Hematopoietic multipotent progenitor cell treated with erythropoietin and hydrocortisone succinate and interleukin-3 and kit ligand, for 8 days (in vitro differentiated cells): ENCODE measurements at places on chromosomes 2 and 18.

DNA sequence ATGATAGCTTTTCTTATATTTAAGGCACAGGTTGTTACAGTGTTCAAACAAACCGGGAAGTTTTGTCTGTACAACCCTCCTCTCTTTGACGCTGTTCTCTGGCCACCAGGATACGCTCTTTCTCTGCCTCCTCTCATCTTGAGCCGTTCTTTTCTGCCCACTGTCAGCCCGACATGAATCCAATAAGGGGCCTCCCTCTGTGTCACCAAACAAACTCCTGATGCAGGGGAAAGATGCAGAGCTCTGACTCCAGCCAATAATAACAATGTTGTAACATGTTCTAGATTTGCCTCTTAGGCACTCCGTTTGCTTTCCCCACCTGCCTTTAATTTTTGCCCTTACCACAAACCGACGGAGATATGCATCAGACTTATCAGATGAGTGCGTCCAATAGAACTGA is 449.3 kb downstream of the SLC4A3 start:
- DNase-seq: no peak

DNA sequence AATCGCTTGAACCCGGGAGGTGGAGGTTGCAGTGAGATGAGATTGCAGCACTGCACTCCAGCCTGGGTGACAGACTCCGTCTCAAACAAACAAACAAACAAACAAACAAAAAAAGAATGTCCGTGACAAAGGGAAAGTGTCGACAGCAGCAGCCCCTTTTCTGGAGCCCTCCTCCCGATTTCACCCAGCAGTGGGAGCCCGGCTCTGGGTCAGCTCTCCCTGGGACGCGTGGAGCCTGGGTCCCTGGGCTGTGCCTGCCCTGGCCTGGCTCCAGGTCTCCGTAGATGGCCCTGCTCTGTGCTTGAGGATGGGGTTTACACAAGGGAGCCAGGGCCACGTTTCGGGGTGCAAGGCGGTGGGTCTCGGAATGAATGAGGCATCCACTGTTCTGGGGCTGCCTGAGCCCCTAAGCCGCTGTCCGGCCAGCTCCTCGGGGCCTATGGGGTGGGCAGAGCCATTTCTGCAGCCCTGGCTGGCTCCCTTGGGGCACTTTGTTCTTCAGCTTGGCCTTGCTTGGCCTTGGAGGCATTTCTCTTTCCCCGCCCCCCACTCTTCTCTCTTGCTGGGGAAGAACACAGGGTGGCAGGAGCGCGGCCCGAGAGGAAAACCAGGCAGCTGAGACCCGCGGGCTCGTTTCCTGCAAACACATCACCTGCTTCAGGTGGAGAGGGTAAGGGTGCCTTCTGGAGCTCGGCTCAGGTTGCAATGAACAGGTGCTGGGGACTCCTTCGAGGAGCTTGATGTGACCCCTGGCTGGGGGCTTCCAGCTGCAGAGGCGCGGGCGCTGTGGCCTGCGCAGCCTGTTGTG is 29.1 kb downstream of the RTP5 start:
- DNase-seq: no peak

DNA sequence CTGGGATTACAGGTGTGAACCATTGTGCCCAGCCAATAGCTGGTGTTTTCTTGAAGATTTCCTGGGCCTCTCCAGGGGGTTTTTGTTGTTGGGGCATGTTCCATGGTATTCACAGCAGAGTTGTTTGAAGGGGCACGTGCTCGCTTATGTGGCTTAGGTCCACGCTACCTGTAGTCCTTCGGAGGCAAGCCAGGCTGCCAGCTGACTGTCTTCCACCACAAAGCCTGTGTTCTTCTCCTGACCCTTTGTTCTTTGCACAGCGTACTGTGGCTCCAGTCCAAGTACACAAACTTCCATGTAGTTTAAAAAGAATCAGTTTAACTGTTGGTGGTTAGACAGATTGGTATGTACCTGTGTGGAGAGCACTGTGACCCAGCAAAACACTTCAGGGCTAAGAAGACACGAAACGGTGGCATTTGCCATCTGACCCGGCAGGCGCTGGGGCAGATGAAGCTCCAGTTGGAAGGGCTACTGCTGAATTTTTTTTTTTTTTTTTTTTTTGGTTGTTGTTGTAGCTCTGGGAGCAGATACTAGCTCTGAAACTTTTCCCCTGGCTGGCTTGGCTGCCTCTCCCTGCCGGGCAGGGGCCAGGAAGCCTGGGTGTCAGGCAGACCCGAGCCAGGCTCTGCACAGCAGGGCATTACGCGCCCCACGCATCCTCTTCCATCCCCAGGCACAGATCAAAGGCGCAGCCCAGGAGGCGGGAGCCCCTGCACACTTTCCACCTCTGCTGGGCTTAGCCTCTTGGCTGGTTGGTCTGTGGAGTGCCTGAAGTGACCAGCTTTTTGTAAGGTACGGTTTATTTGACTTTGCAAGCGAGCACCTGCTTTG is 5.7 kb downstream of the GREB1 start:
- DNase-seq: no peak

DNA sequence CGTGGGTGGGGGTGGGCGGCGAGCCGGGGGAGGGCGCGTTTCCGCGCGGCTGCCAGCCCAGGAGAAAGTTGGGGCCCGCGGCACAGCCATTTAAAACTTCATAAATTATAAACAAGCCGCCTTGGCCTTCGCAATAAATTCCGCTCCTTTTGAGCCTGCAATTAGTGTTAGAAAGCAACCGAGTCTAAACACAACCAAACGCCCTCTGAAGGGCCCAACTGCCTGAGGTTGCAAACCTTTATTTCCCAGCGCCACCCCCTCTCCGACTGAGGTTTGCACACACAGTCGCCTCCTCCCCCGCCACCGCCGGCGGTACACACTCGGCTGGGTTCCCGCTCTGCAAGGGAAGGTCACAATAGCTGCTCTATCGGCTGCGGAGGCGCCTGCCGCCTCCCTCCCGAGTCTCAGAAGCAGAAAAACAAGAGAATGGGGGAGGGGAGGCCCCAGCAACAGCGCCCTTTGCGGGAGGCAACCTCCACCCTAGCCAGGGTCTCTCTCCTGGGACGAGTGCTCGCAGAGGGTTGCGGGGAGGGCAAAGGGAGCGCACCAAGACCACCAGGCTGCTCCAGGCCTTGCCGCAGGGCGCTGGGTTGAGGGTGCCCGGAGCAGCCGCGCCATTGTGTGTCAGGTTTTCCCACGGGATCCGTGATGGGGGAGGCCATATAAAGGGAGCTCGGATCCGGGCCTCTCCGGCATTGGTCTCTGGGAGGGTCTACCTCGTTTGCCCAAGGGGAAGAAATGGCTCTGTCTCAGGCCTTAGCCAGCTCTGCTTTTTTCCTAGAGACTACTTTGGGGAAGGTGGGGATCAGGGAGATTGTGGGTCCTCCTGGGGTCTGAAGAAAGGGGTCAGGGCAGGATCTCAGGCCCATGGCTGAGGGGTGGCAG is 13.4 kb upstream of the HOXD1 start:
- DNase-seq: no peak

- peak; percentile 11 for DNase-seq
Observed at GRCh38 chr2:32788114-32788513, 158.6 kb upstream of the LTBP1 start.

- no peak for DNase-seq
Observed at GRCh38 chr2:100247256-100248043, 74.9 kb downstream of the LONRF2 start.

DNA sequence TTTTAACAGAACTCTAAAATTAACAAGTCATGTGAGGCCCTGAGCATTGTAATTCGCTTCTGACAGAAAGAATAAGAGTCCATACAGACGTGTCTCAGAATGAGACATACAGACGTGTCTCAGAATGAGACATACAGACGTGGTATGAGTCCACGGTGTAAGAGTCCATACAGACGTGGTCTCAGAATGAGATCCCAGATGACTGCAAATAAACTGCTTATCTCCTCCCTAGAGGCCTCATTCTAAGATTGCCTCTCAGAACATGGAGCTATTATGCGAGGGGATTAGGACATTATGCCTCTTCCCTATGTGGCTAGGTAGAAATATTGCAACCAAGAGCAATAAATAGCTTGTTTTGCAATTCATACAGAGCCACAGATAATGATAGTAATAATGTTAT is 63.9 kb downstream of the NEB start:
- DNase-seq: no peak

GRCh38 chr18:45227001-45227742 is 388.1 kb upstream of the SLC14A2 start:
- no peak for DNase-seq

DNA sequence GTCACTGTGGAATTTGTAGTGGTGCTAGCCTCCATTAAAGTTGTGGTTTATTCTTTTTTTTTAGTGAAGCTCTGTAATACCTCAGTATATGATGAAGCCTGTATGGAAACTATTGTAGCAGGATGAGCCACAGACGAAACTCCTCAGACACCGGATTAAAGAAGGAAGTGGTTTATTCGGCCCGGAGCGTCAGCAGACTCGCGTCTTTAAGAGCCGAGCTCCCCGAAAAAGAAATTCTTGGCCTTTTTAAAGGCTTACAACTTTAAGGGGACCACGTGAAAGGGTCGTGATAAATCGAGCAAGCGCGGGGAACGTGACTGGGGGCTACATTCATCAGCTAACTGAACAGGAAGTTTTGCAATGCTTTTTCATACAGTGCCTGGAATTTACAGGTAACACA is 8.1 kb upstream of the CCL20 start:
- no peak for DNase-seq

DNA sequence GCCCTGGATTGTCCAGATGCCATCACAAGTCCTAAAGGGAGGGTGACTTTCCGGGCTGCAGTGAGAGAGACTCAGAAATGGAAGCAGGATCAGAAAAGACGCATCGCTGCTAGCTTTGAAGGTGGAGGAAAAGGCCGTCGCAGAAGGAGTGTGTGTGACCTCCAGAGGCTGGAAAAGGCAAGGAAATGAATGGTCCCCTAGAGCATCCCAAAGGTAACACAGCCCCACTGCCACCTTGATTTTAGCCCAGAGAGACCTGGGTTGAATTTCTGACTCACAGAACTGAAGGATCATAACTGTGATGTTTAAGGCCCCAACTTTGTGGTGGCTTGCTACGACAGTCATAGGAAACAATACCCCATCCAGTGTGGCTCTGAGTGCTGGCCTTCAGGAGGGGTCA is 8.6 kb upstream of the NCK2 start:
- no peak for DNase-seq

DNA sequence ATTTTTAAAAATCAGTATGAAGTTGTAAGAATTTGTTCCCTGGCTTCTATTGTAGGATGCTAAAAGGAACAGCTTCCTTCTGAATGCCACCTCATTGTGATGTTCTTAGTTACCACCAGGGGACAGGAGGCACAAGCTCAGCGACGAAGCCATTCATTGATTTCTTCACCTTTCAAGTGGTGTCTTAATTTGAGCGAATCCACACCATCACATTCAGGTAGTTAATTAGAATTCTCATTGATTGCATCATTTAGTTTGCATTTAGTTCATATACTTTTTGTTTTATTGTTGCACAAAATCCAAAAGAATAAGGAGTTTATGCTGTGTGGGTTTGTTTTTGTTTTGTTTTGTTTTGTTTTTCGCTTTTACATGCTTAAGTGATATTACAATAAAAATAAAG is 23.1 kb downstream of the CYP27C1 start:
- DNase-seq: peak; percentile 15

DNA sequence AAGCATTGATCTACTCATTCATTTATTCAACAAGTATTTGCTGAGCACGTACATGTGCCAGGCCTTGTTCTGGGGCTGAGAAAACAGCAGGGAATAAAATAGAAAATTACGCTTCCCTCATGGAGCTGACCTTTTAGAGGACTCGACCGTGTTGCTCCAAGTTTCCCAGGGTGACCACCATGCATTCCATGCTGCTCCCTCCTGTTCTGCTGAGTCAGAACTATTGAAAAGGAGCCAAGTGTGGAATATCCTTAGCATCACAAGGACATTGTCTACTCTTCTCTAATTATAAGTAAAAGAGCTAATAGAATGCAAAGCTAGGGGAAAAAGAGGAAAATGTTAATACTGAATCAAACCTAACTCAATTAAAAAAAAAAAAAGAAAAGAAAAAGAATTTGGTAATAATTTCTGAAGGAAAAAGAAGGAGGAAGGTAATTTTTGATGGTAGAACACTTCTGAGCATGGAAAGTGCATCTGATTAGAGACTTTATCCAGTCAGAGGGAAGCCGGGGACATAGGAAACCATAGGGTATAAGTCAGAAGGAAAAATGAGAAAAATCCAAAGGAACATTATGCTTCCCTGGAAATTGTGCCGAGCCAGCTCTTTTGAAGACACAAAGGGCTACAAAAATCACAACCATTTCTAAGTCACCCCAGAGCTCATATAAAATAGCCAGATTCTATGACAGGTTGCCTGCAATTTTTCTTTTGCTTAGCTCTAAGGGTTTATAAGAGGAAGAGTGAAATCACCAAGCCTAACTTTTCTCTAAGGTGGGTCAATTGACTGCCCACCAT is 339.4 kb downstream of the RND3 start:
- DNase-seq: no peak

DNA sequence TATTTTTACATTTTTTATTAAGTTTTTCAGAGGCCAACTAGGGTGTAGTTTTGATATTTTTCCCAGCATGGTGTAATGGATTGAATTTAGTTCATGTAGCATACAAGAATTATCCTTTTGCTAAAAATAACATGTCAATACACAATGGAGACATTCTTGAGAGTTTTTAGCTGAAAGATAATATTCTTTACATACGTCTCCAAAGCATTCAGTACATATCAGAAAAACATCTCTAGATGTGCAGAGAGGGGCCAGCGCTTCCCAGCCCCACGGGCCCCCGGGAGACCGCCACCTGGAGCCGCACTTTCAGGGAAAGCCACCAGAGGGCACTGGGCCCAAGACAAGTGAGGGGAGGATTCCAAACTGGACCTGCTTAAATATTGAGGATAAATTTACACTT is 499.4 kb downstream of the GALR1 start:
- DNase-seq: peak; percentile 7

- DNase-seq: peak; percentile 8
Observed at GRCh38 chr2:73034661-73035375, 36.7 kb downstream of the SFXN5 start.

DNA sequence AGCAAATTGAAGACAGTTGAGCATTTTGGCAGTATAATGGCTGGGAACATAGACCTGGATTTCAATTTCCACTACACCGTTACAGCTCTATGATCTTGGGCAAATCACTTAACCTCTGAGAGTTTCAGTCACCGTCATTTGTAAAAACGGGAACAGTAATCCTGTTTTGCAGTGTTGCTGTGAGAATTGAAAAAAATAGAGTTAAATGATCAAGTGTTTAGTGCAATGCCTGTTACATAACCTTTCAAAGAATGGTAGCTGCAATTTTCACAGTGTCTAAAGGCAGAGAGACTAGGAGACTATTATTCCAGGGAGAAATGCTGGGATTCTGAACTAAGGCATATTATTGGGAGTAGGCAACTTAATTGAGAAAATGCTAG is 2.0 kb downstream of the AGPS start:
- DNase-seq: no peak

DNA sequence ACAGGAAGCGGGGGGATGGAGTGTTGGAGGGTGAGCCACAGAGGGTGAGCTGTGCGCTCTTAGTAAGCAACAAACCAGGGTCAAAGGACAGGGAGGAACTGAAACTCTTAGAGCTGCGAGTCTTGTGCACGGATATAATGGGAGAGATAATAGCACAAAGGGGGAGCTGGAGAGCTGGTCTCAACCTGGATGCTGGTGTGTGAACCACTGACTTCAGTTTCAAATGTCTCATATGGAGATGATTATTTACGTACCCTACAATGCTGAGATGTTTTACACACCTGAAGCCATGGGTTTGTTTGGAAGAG is 35.9 kb downstream of the PTGR3 start:
- no peak for DNase-seq
